ENCODE measurements at places on chromosomes 1 and 21. TPM values are rescaled to one million over a fixed set of nuclear protein-coding genes. Genes with fewer than 3 reads are reported as not detected.

GRCh38 chr1:72432645-72433267, 150.4 kb upstream of the NEGR1 start:
- no peak overlapping the region for H3K27ac ChIP-seq
- DNase-seq = no peak
- no peaks in the 10 kb centered on the region for H3K36me3 ChIP-seq
- no peak overlapping the region for H3K4me3 ChIP-seq
- no peaks in the 10 kb centered on the region for H3K4me1 ChIP-seq
- H3K27me3 ChIP-seq = no peaks in the 10 kb centered on the region

GRCh38 chr1:64309431-64309831, 106.0 kb downstream of the UBE2U start:
- no peak for DNase-seq
- H3K27ac ChIP-seq = no peak overlapping the region
- no peaks in the 10 kb centered on the region for H3K36me3 ChIP-seq
- no peaks in the 10 kb centered on the region for H3K27me3 ChIP-seq
- H3K4me1 ChIP-seq = no peaks in the 10 kb centered on the region

DNA sequence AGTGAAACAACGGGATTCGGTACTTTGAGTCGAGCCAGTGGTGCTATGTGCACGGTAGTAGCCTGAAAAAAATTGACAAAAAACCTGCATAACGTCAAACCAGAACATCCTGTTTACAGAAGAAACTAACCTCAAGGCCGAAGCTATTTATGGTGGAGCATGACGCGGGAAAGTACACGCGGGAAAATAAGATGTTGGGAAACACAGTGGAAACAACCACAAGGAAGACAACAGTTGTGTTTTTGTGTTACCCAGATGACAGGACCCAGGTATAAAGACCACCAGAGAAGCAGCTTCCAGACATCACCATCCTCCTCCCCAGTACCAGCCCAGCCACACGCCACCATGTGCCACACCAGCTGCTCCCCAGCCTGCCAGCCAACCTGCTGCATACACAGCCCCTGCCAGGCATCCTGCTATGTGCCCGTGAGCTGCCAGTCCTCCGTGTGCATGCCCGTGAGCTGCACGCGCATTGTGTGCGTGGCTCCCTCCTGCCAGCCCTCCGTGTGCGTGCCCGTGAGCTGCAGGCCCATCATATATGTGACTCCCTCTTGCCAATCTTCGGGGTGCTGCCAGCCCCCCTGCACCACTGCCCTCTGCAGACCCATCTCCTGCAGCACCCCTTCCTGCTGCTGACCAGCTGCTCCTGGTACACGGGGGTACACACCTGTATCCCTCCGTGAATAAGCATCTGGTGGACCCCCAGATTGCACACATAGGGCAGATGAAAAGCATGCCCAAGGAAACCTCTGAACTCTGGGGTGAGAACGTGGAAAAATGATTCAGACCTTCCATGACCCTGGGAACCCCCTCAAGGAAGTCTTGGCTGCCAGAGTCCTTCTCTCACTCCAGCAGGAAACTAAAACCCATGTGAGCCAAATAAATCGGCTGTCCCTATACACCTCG, at the start of gene KRTAP12-3:
Gene KRTAP12-3, plus strand, starts transcription at position 298 of the 906 bp plus-strand sequence. Its CDS starts 48 bp downstream, at position 346.
- no peak within 1 kb of the TSS for H3K4me3 ChIP-seq
- peaks cover 2% of the 10 kb centered on the region for H3K4me1 ChIP-seq
- H3K36me3 ChIP-seq = no peaks in the 10 kb centered on the region
- no peak within 1 kb of the TSS for H3K27ac ChIP-seq
- H3K27me3 ChIP-seq = peaks cover 2% of the 10 kb centered on the region
- DNase-seq = no peak

DNA sequence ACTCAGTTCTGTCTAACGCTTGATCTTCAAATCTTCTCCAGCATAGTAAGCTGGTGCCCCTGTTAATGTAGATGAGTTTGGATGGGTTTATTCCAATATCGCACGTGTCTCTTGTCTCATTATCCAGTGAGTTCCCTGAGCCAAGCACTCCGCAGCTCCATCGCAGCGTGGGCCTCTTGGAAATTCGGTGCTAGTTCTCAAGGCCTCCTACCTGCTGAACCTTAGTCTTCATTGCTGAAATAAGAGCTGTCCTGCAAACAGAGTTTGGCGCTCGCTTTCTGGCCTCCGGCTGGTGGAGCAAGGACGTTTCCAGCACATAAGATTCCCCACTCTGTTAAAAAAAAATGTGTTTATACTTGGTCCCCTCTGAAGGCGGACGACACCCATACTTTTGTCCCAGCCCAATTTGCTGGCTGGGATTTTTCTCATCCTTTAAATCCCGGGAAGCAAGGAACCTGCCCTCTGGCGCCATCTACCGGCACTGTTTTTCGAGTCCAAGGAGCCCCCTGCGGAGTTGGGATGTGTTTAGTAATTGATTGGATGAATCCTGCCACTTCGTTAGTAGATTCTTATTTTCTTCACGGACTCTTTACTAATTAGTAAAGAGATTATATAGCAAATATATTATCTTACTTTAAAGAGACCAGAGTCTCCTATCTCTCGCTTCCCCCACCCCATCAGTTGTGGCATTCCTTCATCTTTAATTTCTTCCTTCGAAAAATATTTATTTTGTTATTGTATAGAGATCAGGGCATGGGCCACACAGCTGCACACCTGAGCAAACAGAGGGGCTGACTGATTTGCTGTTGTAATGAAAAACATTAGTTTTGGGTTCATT, 14.7 kb downstream of the JUN start:
- H3K4me1 ChIP-seq = peaks cover 12% of the 10 kb centered on the region
- DNase-seq = peak; percentile 32
- H3K4me3 ChIP-seq = no peak overlapping the region
- no peaks in the 10 kb centered on the region for H3K27me3 ChIP-seq

- no peaks in the 10 kb centered on the region for H3K4me1 ChIP-seq
- H3K27ac ChIP-seq = no peak overlapping the region
- no peak for DNase-seq
Measured at GRCh38 chr21:22374218-22374969, 1376.2 kb downstream of the NCAM2 start.

GRCh38 chr1:156513185-156513584, 12.6 kb upstream of the MEF2D start:
- no peaks in the 10 kb centered on the region for H3K36me3 ChIP-seq
- no peak overlapping the region for H3K4me3 ChIP-seq
- H3K27ac ChIP-seq = no peak overlapping the region
- H3K27me3 ChIP-seq = no peaks in the 10 kb centered on the region

GRCh38 chr1:17919525-17920439, 164.6 kb downstream of the ACTL8 start:
- no peak overlapping the region for H3K4me3 ChIP-seq
- H3K27ac ChIP-seq = no peak overlapping the region

DNA sequence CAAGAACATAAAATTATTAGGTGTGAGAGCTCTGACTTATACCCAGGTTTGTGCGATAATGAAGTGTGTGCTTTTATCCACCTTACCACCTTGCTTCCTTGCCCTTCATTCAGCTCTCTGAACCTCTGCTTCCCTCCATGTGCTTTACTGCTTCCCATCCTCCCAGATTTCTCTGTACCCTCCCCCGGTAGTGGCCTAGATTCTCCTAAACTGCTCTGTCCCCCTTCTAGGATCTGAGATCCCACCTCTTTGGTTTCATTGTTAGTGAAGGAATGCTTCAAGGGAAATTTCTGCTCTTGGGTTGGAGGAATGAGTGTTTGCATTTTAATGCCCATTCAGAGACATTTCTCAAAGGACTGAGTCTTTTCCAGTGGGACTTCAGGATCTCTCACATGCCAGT, 159.5 kb downstream of the ST6GALNAC3 start:
- no peak for DNase-seq
- no peaks in the 10 kb centered on the region for H3K27me3 ChIP-seq
- no peaks in the 10 kb centered on the region for H3K36me3 ChIP-seq
- peaks cover 7% of the 10 kb centered on the region for H3K4me1 ChIP-seq
- no peak overlapping the region for H3K27ac ChIP-seq

- no peaks in the 10 kb centered on the region for H3K4me1 ChIP-seq
- H3K27me3 ChIP-seq = no peaks in the 10 kb centered on the region
- DNase-seq = no peak
- H3K36me3 ChIP-seq = no peaks in the 10 kb centered on the region
Measured at GRCh38 chr1:36425791-36426190, 24.5 kb downstream of the OSCP1 start.

GRCh38 chr1:247209396-247209795, 37.6 kb upstream of the ZNF124 start:
- peaks cover 18% of the 10 kb centered on the region for H3K36me3 ChIP-seq
- no peak for DNase-seq

DNA sequence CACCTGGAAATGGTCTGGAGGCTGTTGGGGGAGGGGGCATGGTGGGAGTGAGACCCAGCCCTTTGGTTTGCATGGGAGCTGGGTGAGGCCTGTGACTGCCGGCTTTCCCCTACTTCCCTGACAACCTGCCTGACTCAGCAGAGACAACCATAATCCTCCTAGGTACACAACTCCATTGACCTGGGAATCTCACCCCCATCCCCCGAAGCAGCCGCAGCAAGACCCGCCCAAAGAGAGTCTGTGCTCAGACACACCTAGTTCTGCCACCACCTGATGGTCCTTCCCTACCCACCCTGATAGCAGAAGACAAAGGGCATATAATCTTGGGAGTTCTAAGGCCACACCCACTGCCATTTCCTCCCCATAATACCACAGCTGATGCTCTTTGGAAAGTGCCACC, 168.6 kb downstream of the GIPC2 start:
- no peaks in the 10 kb centered on the region for H3K4me1 ChIP-seq
- no peak for DNase-seq
- H3K36me3 ChIP-seq = no peaks in the 10 kb centered on the region
- no peak overlapping the region for H3K4me3 ChIP-seq
- H3K27me3 ChIP-seq = no peaks in the 10 kb centered on the region

GRCh38 chr1:175155936-175156335, 36.6 kb downstream of the KIAA0040 start:
- peaks cover 4% of the 10 kb centered on the region for H3K4me1 ChIP-seq
- no peak for DNase-seq
- peaks cover 25% of the 10 kb centered on the region for H3K36me3 ChIP-seq
- H3K27me3 ChIP-seq = peaks cover 2% of the 10 kb centered on the region

DNA sequence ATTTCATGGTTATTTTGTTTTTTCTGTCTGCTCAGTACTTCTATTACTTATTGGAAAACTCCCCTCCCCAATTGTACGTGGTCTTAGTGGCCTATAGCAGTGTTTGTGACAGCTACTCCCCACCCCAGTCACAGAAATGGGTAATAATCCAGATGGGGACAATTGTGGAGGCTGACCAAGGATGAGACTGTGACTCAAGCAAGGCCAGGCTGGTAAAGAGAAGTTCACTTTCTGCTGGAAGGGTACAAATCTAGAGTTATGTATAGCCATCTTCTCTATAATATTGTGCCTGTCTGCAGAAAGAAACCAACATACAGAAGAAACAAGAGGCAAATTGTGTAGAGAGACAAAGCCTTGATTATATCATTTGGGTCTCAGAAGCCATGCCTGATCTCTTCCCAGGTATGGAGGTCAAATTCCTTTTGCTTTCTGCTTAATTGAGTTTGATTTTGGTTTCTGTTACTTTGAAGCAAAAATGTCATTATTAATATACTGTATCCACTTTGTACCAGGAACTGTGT, 270.4 kb downstream of the HLX start:
- no peaks in the 10 kb centered on the region for H3K27me3 ChIP-seq
- no peak for DNase-seq
- H3K36me3 ChIP-seq = no peaks in the 10 kb centered on the region
- no peak overlapping the region for H3K4me3 ChIP-seq

GRCh38 chr1:86705665-86705985, 1.2 kb downstream of the SH3GLB1 start:
- H3K27me3 ChIP-seq = no peaks in the 10 kb centered on the region
- no peak for DNase-seq
- H3K4me3 ChIP-seq = peak overlapping the region; percentile 95
- H3K4me1 ChIP-seq = no peaks in the 10 kb centered on the region

- DNase-seq = no peak
- no peak overlapping the region for H3K27ac ChIP-seq
- no peak overlapping the region for H3K4me3 ChIP-seq
Measured at GRCh38 chr1:223077247-223077833, 65.7 kb downstream of the TLR5 start.

DNA sequence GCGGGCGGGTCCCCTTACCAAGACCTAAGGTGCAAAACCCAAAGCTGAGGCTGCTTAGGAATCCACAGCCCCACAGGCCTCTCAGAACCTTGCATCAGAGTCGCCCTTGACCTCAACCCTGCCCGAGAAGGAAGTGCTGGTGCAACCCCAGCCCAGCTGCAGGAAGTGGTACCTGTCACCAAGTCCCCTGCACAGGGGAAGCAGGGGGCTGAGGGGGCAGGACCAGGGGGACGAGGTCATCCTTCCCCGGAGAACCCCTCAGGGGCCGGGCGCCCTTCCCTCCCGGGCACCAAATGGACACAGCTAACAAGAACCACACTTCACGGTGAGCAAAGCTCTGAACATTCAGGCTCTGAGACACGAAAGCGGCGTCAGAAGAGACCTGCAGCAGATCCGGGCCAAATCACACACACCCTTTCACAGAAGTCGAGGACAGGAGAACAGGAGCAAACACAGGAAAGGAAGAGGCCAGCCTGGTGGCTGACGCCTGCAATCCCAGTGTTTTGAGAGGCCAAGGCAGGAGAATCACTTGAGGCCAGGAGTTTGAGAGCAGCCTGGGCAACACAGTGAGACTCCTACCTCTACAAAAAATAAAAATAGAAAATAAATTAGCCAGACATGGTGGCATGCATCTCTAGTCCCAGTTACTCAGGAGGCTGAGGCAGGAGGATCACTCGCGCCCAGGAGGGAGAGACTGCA, 6.4 kb downstream of the ITGB2 start:
- H3K36me3 ChIP-seq = peaks cover 38% of the 10 kb centered on the region
- peak overlapping the region; percentile 37 for H3K4me3 ChIP-seq
- H3K27me3 ChIP-seq = no peaks in the 10 kb centered on the region
- H3K4me1 ChIP-seq = peaks cover 92% of the 10 kb centered on the region
- DNase-seq = peak; percentile 79
- peak overlapping the region; percentile 97 for H3K27ac ChIP-seq

The TMEM82 gene
- not detected for polyA plus RNA-seq

The INAVA gene
- 6.4 TPM for polyA plus RNA-seq

The NCAM2 gene
- polyA plus RNA-seq = 0.34 TPM

The KIF14 gene
- 1.4 TPM for polyA plus RNA-seq

The RGS13 gene
- 1.1 TPM for polyA plus RNA-seq

The GBP7 gene
- polyA plus RNA-seq = 0.16 TPM

The SLC44A5 gene
- 1.5 TPM for polyA plus RNA-seq

The SAMD13 gene
- 2.6 TPM for polyA plus RNA-seq

The C4BPB gene
- 1.1 TPM for polyA plus RNA-seq

The CSF3R gene
- 8.6 TPM for polyA plus RNA-seq

The MRTO4 gene
- polyA plus RNA-seq = 35.5 TPM

The RPS8 gene
- 3,732 TPM for polyA plus RNA-seq

All from thymus (tissue), 14 donors.